Activated CD8-positive, alpha-beta T cell treated with anti-CD3 and anti-CD28 coated beads for 36 hours (primary cell): ENCODE measurements at places on chromosomes 1 and 21.
A peak's percentile ranks its signal among the peaks of the same experiment; 100 is the strongest.

DNA sequence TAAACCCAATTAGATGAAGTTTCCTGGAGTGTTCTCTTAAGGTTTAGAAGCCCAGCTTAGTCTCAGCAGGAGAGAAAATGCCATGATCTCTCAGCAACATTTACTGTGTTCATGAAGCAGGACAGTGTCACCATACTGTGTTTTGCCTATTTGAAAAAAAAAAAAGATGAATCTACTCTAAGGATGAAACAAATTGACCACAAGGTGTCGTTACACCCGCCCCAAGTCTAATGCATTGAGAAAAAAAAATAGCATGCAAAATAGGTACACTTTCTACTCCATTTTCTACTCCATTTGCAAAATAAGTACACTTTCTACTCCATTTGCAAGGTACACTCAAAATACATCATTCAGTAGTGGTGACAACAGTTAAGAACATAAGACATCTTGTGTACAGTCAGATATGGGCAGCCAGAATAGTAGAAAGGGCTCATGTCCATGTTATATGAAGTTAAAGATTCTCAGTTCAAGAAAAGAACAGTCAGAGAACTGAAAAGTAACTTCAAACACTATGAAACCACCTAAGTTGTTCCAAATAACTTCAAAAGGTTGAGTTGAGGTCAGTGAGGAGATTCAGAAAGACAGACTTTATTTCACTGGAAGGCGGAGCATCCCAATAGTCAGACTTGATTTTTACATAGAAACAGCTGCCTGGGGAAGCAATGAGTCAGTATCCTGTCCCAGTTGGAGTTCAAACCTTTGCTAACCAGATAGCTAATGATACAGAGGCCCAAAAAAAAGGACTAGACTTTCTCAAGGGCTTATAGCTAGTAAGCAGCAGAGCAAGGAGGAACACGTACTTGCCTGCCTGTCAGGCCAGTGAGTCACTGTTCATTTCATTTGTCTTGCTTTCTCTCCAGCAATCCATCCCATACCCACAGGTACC, 13.3 kb downstream of the PLPPR5 start:
- peak; percentile 50 for DNase-seq

- no peak for DNase-seq
Observed at GRCh38 chr1:4303303-4303702, 351.1 kb upstream of the AJAP1 start.

GRCh38 chr1:248847956-248848561, 10.0 kb downstream of the ZNF672 start:
- DNase-seq, result no peak

- no peak for DNase-seq
Observed at GRCh38 chr1:18954270-18955071, 2.0 kb downstream of the IFFO2 start.

GRCh38 chr1:241413974-241414373, 57.0 kb upstream of the RGS7 start:
- DNase-seq, result no peak
